SK-N-SH treated with all-trans-retinoic acid at 6 μM for 48 hours (cell line): ENCODE measurements at places on chromosomes 16 and 17.

- ATAC-seq, result no peak
Observed at GRCh38 chr17:15942207-15942833, 2.6 kb upstream of the ADORA2B start.

DNA sequence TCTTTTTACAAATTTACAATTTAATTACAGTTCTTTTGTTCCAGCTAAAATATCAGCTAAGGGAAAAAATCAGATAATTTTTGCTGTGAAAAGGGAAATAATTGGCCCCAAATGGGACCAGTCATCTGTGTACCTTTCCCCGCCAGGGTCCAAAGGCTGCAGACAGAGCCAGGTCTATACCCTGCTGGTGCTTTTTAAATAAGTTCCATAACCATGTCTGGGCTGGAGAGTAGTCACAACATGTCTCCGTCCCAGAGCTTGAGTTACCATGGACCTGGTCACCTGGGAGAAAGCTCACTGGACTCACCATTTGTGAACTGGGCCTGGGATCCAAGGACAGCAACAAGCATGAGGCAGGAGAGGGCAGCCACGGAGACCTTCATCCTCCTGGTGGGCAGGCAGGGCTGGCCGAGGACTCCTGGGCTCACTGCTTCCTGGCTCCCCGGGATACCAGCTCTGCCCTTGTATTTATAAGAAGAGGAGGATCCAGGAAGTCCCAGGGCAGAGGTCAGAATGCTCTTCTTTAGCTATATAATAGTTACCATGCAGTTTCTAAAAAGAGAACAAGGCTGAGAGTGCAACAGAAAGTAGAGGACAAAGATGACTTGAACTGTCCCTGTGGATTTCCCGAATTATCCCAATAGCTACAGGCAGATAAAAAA lies at the start of gene CCL15:
Gene CCL15, minus strand, starts transcription at position 444 of the 662 bp plus-strand sequence. Its CDS starts 61 bp downstream, at position 383.
- no peak for ATAC-seq

GRCh38 chr17:17780922-17781590 lies 55.7 kb downstream of the SREBF1 start:
- ATAC-seq, result peak; percentile 81

GRCh38 chr17:35433075-35433894 lies 985 bp upstream of the SLFN12 start:
- ATAC-seq, result peak; percentile 88

- no peak for ATAC-seq
Observed at GRCh38 chr17:30210366-30210765, 25.1 kb downstream of the SLC6A4 start.

DNA sequence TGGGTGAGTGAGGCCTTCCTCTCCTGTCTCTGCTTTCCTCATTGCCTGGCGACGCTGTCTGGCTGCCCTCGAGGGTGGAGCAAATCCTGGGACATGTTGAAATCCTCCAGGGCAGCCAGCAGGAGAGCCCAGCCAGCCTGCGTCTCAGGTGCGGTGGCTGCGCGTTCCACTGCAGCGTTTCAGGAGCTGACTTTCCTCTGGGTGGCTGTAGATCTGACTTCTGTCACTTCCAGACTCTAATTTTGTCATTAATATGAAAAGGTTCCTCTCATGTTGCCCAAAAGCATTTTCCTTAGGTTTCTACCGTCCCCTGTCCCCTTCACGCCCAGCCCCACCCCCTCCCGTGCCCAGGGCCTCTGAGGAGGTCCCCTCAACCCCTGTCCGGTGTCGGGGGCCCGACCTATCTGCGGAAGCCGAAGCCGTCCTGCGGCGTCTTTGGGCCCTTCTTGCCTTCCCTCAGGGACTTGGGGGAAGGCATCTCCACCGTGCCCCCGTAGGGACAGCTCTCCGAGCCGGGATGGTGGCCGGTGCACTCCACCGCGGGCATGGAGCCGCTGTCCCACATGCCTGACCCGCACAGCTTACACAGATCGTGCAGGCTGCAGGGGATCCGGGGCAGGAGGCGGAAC lies 95.1 kb downstream of the TBC1D16 start:
- no peak for ATAC-seq

DNA sequence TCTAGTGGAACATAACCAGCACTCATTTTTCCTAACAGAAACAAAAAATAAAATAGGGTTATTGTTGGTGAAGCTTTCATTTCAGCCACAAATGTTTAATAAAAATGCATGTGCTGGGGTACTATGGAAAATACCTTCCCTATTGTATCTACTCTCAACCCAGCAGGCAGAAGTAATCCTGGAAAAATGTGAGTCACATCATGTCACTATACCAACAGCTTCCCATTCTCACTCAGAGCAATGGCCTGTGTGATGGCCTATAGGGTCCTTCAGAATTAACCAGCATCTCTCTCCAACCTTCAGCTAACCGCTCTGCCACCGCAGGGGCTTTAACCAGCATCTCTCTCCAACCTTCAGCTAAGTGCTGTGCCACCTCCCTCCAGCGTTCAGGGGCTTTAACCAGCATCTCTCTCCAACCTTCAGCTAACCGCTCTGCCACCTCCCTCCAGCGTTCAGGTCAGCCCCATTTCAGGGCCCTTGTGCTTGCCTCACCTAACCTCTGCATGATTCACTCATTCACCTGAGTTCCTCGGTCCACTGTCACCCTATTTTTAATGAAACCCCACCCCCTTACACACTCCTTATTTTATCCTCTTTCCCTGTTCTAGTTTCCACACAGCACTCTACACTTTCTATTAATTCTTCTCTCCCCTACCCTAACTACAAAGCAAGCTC lies 34.0 kb downstream of the UBE2G1 start:
- ATAC-seq, result peak; percentile 57

GRCh38 chr17:9360677-9361081 lies 214.9 kb downstream of the STX8 start:
- no peak for ATAC-seq

GRCh38 chr17:74108126-74108705 lies 95.3 kb upstream of the RPL38 start:
- ATAC-seq, result no peak

DNA sequence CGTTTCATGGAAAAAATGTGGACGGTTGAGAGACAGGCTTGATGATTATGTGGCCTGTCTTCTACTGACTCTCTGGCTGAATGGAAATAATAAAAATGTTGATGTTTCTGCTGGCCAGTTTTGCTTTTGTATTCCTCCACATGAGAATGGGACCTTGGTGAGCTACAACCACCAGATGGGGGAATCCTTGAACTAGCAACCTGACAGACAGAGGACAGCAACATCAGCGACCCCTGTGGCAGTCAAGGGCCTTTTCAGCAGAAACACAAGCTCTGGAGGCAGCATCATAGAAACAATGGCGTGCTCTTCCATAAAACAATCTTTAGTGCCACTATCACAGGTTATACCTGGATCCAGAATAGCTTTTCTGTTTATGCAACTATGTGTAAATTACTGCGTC lies 84.0 kb upstream of the ATP2A3 start:
- no peak for ATAC-seq

DNA sequence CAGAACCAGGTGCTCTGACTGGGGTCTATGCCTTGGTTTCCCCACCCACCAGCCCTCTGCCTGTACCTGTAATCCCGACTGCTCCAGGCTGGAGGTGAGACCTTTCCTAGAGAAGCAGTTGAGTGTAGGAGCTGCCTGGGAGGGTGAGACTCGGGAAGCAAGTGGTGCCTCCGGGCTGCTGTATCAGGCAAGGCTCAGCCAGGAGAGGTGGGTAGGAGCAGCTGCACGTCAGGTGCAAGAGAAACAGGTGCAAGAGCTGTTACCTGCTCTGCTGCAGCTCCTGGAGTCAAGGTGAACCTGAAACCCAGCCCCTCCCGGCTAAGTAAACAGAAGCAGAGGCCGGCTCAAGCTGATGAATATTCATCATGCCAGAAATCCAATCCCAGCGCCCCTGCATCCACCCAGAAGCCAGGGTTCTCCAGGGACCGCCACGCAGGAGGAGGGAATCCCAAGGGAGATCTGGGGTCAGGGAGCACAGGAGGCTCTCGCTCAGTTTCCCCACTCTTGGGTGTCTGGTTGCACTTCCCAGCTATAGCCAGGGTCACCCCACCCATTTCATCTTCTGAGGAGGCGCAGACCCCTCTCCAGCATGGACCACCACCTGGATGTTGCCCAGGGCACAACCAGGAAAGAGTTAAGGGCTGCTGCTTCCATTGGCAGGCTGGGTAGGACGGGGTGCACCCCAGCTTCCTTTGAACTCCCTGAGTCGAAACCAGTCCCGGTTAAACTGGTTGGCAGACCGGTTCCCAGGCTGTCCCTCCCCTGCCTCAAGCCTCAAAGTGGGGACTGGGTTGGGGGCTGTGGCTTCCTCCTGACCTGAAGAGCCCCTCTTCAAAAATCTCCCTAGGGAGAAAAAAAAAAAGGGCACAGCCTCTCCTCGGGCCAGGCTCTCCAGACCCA lies at the start of gene PRR15L:
Gene PRR15L, minus strand, starts transcription at position 293 of the 900 bp plus-strand sequence. CDS start 4,649 bp downstream, outside the sequence.
- ATAC-seq, result no peak

- peak; percentile 65 for ATAC-seq
Observed at GRCh38 chr17:2174468-2175293, 119.8 kb downstream of the HIC1 start.

DNA sequence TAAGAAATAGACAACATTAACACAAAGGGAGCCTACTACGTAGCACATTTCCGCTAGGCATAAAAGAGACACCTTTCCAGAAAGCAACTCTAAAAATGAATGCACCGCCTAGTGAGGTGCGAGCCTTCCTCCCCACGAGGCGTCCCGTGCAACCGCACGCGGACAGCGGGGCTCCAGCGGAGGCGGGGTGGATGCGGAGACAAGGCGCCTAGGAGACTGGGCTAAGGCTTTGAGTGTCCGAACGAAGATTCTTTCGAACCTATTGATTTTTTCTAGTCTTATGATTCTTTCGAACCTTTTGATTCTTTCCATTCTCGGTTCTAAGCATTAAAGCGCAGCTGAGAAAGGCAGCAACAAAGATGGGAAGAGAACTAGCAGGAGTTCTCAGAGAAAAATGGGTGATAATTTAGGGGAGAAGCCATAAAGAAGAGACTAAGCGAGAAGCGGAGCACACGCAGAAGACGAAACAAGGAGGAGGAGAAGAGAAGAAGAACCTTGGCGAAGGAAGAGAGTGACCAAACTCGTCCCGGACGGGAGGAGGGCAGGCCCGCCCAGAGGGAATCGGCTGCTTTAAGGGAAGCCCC lies 394 bp upstream of the CPD start:
- ATAC-seq, result no peak

DNA sequence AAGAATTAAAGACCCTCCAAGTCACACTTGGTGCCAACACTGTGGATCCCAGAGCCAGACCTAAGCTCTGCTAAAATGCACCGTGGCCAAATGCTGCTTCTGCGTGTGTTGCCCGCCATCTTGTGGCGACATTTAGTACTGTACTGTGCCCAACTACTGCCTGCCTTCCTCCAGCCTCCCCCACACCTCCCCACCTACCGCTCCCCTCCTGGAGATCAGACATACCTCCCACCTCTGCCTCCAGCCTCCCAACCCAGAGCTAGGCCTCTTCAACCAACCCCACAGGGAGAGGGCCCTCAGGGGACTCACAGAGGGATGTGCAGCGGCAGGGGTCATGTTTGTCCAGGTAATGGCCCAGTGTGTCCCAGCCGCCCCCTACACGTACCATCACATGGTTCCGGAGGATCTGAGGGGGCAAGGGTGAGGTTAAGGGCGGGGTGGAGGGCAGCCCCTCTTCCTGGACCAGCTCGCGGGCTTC lies 5.5 kb downstream of the GAS2L2 start:
- peak; percentile 91 for ATAC-seq

- peak; percentile 85 for ATAC-seq
Observed at GRCh38 chr16:46607529-46607928, 13.7 kb downstream of the SHCBP1 start.

DNA sequence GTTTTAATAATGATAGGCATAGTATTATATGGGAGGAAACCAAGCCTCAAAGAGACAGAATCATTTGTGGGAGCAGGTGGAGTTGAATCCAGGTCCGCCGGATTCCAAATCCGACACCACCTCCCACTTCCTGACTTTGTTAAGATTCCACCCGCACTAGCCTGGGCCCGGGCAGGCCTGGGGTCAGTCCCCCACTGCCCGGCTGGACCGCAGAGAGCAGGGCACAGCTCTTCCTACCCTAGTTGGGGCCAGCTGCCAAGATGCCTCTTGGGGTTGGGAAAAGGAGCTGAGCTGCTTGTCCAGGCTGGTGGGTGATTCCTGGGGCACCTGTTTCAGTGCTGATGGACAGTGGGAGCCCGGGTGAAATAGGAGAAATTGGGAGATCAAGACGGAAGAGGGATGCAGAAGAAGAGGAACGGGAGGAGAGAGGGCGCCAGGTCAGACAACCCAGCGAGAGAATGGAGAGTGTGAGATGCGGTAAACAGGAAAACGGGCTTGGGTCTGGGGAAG lies 53.9 kb downstream of the OR1D5 start:
- ATAC-seq, result no peak

GRCh38 chr16:10754941-10755340 lies 11.3 kb downstream of the NUBP1 start:
- ATAC-seq, result peak; percentile 71

GRCh38 chr17:37475731-37476420 lies 13.8 kb upstream of the DUSP14 start:
- no peak; the same call in 2 of the 3 replicates for ATAC-seq

GRCh38 chr17:39139161-39139511 lies 12.3 kb downstream of the PLXDC1 start:
- peak; percentile 94 for ATAC-seq

DNA sequence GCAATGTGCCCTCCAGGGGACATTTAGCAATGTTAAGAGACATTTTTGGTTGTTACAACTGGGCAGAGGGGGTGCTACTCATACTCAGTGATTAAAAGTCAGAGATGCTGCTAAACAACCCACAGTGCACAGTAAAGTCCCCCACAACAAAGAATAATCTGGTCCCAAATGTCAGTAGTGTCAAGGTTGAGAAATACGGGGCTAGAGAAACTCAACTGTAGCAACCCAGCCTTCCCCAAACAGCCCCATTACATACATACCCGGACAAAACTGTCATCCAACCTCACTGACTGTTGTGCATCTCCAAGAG lies 20.4 kb downstream of the DNAJC7 start:
- no peak for ATAC-seq

DNA sequence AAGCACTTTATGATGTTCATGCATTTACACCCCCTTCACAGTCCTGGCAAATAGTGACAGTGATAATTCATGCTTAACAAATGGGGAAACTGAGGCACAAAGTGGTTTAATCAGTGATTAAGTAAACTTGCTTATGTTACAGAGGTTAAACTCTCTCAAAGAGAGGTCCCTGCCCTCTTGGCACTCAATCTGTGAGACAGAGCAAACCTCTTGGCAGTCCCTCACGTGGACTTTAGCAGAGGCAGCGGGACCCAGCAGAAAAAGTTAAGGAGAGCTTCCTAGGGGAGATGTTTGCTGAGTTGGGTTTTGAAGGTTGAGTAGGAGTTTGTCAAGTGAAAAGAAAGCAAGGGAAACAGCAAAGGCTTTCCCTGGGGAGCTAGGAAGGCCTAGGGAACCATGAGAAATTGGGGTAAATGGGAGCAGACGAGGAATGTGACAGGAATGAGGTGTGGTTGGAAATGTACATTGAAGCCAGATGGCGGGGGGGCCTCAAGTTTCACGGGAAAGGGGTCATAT lies 10.7 kb downstream of the SOCS1 start:
- ATAC-seq, result no peak

DNA sequence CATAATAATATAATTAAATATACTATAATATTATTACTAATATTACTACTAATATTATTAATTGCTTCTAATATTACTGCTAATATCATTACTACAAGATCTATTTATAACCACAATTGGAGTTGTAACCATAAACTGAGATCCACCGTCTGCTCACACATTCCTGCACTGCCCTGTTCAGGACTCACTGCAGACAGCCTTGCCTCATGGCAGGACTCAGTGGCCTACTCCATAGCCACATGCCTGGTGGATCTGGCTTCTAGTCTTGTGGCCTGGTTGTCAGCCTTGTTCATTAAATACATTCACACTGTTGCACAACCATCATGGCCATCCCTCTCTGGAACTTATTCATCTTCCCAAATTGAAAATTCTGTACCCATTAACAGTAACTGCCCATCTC lies 48.0 kb downstream of the SRL start:
- no peak for ATAC-seq
